ENCODE measurements at places on chromosomes 3 and 15. TPM values are rescaled to one million over a fixed set of nuclear protein-coding genes. Genes with fewer than 3 reads are reported as not detected.
A peak's percentile ranks its signal among the peaks of the same experiment; 100 is the strongest.

The LTF gene
- polyA plus RNA-seq: not detected

The CCDC33 gene
- polyA plus RNA-seq: not detected

The RLBP1 gene
- not detected for polyA plus RNA-seq

The ROPN1B gene
- polyA plus RNA-seq: not detected

The FAH gene
- 95.4 TPM for polyA plus RNA-seq

The PARP6 gene
- 43.4 TPM for polyA plus RNA-seq

The TFG gene
- 67.7 TPM for polyA plus RNA-seq

The PLSCR5 gene
- not detected for polyA plus RNA-seq

The C3orf20 gene
- not detected for polyA plus RNA-seq

DNA sequence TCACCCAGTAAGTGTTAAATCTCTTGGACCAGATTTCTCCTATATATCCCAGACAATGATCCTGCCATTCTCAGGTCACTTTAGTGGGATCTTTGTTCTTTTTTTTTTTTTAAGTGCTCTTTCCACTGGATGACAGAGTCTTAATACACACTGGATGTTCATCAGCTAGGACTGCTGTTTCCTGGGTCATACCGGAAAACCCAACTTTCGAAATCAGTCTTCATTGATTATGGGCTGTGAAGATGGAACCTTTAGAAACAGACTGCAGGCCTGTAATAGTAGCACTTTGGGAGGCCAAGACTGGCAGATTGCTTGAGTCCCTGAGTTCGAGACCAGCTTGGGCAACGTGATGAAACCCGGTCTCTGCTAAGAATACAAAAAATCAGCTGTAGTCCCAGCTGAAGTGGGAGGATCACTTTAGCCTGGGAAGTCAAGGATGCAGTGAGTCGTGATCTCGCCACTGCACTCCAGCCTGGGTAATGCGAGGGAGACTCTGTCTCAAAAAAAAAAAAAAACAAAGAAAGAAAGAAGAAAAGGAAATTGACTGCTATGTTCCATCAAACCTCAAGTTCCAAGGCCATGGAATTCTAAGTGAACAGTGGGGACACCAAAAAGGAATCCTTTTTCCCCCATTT, 2.3 kb downstream of the EOGT start:
- H3K36me3 ChIP-seq: peaks cover 43% of the 10 kb centered on the region
- no peak overlapping the region for H3K27ac ChIP-seq
- DNase-seq: no peak
- H3K4me3 ChIP-seq: no peak overlapping the region

DNA sequence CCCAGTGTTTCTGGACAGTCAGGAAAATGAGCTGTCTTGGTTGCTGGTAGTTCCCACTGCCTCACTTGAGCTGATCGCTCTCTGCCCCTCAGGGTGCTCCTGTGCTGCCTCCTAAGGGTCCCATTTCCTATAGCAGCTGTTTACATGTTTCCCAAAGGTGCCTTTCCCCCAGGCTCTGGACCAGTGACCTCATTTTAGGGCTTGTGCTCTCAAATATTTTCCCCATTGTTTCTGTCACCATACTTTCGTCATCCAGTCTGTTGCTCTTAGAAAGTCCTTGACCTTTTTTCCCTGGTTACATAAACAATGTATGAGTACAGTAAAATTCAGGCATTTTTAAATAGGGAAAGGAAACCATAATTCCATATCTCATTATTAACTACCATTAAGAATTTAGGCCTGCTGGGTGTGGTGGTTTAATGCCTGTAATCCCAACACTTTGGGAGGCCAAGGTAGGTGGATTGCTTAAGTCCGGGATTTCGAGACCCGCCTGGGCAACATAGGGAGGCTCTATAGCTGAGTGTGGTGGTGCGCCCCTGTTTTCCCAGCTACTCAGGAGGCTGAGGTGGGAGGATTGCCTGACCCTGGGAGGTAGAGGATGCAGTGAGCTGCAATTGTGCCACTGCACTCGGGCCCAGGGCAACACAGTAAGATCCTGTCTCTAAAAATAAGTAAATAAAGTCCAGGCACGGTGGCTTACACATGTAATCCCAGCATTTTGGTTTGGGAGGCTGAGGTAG, 11.7 kb downstream of the RAD54L2 start:
- H3K27me3 ChIP-seq: no peaks in the 10 kb centered on the region
- no peak for DNase-seq
- no peak overlapping the region for H3K27ac ChIP-seq

- no peaks in the 10 kb centered on the region for H3K27me3 ChIP-seq
- H3K4me1 ChIP-seq: no peaks in the 10 kb centered on the region
- H3K27ac ChIP-seq: no peak overlapping the region
- no peaks in the 10 kb centered on the region for H3K36me3 ChIP-seq
Measured at GRCh38 chr3:26997226-26997625, 372.0 kb downstream of the NEK10 start.

DNA sequence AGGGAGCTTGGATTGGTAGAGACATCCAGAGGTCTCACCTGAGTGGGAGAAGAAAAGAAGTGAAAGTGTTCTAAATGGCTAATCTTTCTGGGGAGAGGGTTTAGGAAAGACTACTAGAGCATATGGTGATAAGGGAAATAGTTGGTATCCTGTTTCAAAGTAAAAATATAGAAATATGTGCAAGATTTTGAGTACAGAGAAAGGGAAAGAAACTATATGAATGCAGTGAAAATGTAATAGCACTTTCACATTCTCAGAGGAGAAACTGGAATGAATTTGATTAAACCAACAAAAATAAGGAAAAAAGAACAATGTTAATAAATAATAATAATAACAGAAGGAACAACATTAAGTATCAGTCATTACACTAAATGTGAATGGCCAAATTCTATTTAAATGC, 119.4 kb downstream of the DNAJB8 start:
- H3K4me1 ChIP-seq: peaks cover 41% of the 10 kb centered on the region
- H3K4me3 ChIP-seq: no peak overlapping the region

- H3K4me1 ChIP-seq: peaks cover 9% of the 10 kb centered on the region
- no peak overlapping the region for H3K4me3 ChIP-seq
- H3K27me3 ChIP-seq: no peaks in the 10 kb centered on the region
Measured at GRCh38 chr15:78906316-78906620, 33.6 kb downstream of the MORF4L1 start.

- no peaks in the 10 kb centered on the region for H3K27me3 ChIP-seq
- no peak overlapping the region for H3K27ac ChIP-seq
- no peaks in the 10 kb centered on the region for H3K4me1 ChIP-seq
- DNase-seq: no peak
Measured at GRCh38 chr3:170056710-170057454, 19.1 kb downstream of the GPR160 start.

GRCh38 chr15:61943992-61944391, 116.3 kb downstream of the VPS13C start:
- no peak overlapping the region for H3K27ac ChIP-seq
- H3K27me3 ChIP-seq: no peaks in the 10 kb centered on the region
- peaks cover 27% of the 10 kb centered on the region for H3K36me3 ChIP-seq
- no peaks in the 10 kb centered on the region for H3K4me1 ChIP-seq
- no peak for DNase-seq

DNA sequence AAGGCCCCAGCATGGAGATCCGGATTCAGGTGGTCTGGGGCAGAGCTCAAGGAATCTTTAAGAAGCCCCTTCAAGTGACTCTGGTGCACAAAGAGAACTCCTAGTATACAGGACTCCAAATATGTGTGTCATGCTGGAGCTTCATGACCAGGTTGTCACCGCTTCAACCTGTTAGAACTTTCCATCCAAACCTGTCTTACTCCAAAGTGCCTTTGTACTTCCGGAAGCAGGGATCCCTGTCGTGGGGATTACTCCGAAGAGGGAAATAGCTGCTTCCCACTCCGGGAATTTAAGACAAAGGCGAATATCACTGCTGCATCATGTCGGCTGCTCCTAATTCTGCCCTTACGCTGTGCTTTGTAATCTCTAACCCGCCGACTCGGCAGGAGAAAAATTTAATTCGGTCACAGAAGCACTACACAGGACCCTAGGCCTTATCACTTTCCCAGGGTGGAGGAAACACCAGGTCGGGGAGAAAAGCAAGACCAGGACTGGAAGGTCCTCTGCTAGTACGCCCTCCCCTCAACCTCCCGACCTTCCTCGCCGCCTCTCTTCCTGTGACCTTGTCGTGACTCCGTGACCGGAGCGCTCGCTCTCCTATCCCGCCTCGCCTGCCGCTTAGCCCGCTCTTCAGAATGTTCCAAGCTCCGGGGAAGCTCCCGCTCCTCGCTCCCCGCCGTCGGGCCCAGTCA, 730 bp downstream of the HIGD1A start:
- peak overlapping the region; percentile 75 for H3K4me3 ChIP-seq
- H3K36me3 ChIP-seq: peaks cover 27% of the 10 kb centered on the region
- no peaks in the 10 kb centered on the region for H3K27me3 ChIP-seq
- peak; percentile 78 for DNase-seq
- peaks cover 26% of the 10 kb centered on the region for H3K4me1 ChIP-seq

GRCh38 chr15:91881569-91882297, 28.2 kb downstream of the SLCO3A1 start:
- DNase-seq: no peak
- no peak overlapping the region for H3K27ac ChIP-seq
- no peak overlapping the region for H3K4me3 ChIP-seq
- H3K36me3 ChIP-seq: no peaks in the 10 kb centered on the region

GRCh38 chr15:63940966-63941620, 105.2 kb downstream of the DAPK2 start:
- peaks cover 24% of the 10 kb centered on the region for H3K4me1 ChIP-seq
- H3K27me3 ChIP-seq: no peaks in the 10 kb centered on the region
- no peaks in the 10 kb centered on the region for H3K36me3 ChIP-seq
- no peak overlapping the region for H3K4me3 ChIP-seq
- H3K27ac ChIP-seq: no peak overlapping the region

- H3K27me3 ChIP-seq: no peaks in the 10 kb centered on the region
- no peak overlapping the region for H3K27ac ChIP-seq
- no peak overlapping the region for H3K4me3 ChIP-seq
- DNase-seq: no peak
- H3K4me1 ChIP-seq: no peaks in the 10 kb centered on the region
Measured at GRCh38 chr3:151919446-151919845, 46.0 kb downstream of the SUCNR1 start.

GRCh38 chr15:86333819-86334218, 254.1 kb downstream of the AGBL1 start:
- H3K4me1 ChIP-seq: no peaks in the 10 kb centered on the region
- no peaks in the 10 kb centered on the region for H3K36me3 ChIP-seq
- no peak overlapping the region for H3K27ac ChIP-seq
- no peaks in the 10 kb centered on the region for H3K27me3 ChIP-seq
- H3K4me3 ChIP-seq: no peak overlapping the region

DNA sequence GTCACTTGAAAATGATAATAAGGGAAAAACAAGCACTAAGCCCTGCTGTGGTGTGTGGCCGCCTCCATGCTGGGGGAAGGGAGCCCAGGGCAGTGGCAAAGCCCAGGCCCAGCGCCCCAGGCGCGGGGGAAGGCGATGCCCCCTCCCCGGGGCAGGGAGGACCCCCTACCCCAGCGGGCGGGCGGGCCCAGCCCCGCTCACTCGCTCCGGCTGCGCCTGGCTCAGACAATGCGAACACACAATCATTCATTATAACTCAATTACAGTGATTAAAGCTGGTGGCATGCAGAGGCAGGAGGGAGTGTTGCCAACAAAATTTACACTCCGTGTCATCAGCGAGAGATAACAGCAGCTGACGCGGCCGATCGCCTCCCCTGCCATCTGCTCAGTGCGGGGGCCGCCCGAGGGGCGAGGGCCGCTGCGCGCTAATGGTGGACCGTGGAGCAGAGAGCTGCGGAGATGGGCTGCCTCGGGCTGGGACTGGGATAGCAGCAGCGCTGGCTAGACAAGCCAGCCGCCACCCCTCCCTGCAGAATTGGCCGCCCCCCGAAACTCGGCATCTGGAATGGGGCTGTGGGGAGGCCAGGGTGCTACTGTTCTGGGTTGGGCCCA, 64.1 kb downstream of the TLE3 start:
- no peak overlapping the region for H3K4me3 ChIP-seq
- H3K27ac ChIP-seq: no peak overlapping the region
- no peaks in the 10 kb centered on the region for H3K4me1 ChIP-seq
- H3K36me3 ChIP-seq: no peaks in the 10 kb centered on the region
- DNase-seq: no peak
- peaks cover 60% of the 10 kb centered on the region for H3K27me3 ChIP-seq

GRCh38 chr3:194121891-194122631, 13.9 kb upstream of the HES1 start:
- peaks cover 3% of the 10 kb centered on the region for H3K4me1 ChIP-seq
- H3K27ac ChIP-seq: no peak overlapping the region
- no peaks in the 10 kb centered on the region for H3K36me3 ChIP-seq
- no peak overlapping the region for H3K4me3 ChIP-seq
- H3K27me3 ChIP-seq: peaks cover 5% of the 10 kb centered on the region
- no peak for DNase-seq

GRCh38 chr3:59540241-59540640, 490.4 kb upstream of the CFAP20DC start:
- no peak overlapping the region for H3K4me3 ChIP-seq
- no peak for DNase-seq
- no peak overlapping the region for H3K27ac ChIP-seq
- H3K4me1 ChIP-seq: no peaks in the 10 kb centered on the region
- no peaks in the 10 kb centered on the region for H3K27me3 ChIP-seq

GRCh38 chr3:22585504-22585903, 617.6 kb upstream of the UBE2E2 start:
- no peak for DNase-seq
- H3K4me3 ChIP-seq: no peak overlapping the region
- H3K27ac ChIP-seq: no peak overlapping the region
- no peaks in the 10 kb centered on the region for H3K4me1 ChIP-seq
- no peaks in the 10 kb centered on the region for H3K36me3 ChIP-seq

DNA sequence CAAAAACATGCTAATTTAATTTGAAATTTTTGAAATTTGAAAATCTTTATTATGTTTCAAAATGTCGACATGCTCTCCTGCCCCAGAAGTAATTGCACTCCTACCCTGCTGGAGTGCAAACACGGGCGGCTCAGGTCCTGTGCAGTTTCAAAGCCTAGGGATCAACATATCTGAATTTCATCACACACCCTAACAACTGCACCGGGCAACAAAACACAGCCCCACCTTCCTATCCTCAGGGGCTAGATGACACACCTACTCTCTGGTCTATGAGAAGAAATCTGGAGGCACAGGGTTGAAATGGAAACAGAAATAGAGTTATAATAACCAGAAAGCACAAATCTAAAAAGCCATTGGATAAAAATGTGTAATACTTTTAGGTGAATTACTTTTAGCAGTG, 61.4 kb downstream of the BFSP2 start:
- peaks cover 9% of the 10 kb centered on the region for H3K27me3 ChIP-seq
- DNase-seq: no peak
- no peak overlapping the region for H3K27ac ChIP-seq
- no peaks in the 10 kb centered on the region for H3K4me1 ChIP-seq
- H3K36me3 ChIP-seq: no peaks in the 10 kb centered on the region

DNA sequence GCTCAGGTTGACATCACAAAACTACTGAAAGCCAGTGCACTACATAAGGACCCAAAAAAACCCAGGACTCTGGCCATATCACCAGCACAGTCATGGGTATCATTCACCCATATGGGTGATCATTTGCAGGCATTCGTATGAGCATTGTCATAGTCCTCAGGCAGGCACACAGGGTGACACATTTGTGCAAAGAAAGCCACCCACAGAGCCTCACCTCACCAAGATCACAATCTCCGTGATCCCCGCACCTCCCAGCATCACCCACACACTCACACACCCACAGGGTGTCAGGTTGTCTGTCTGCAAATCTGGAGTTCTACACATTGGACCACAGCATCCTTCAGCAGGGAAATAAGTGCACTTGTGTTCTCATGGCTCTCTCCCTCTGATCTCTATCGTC, 166.0 kb upstream of the LPP start:
- no peak overlapping the region for H3K4me3 ChIP-seq
- DNase-seq: no peak
- H3K36me3 ChIP-seq: no peaks in the 10 kb centered on the region
- H3K27ac ChIP-seq: no peak overlapping the region
- no peaks in the 10 kb centered on the region for H3K4me1 ChIP-seq

GRCh38 chr3:106120356-106120755, 251.5 kb upstream of the CBLB start:
- H3K4me3 ChIP-seq: no peak overlapping the region
- peaks cover 8% of the 10 kb centered on the region for H3K4me1 ChIP-seq
- no peak overlapping the region for H3K27ac ChIP-seq

- no peaks in the 10 kb centered on the region for H3K27me3 ChIP-seq
- H3K4me1 ChIP-seq: no peaks in the 10 kb centered on the region
- peak; percentile 37 for DNase-seq
Measured at GRCh38 chr3:171704002-171704401, 106.3 kb downstream of the PLD1 start.

Measured in K562 (cell line).